CD8-positive, alpha-beta memory T cell (primary cell): ENCODE measurements at places on chromosomes 1 and 21.

- H3K4me3 ChIP-seq: no peak overlapping the region
- no peaks in the 10 kb centered on the region for H3K36me3 ChIP-seq
- H3K4me1 ChIP-seq: no peaks in the 10 kb centered on the region
- H3K27me3 ChIP-seq: no peaks in the 10 kb centered on the region
- DNase-seq: no peak
These were observed 383.3 kb upstream of the PROX1 start for GRCh38 chr1:213604477-213604876.

- no peaks in the 10 kb centered on the region for H3K27me3 ChIP-seq
- H3K27ac ChIP-seq: peak overlapping the region; percentile 10
- peaks cover 66% of the 10 kb centered on the region for H3K4me1 ChIP-seq
- no peak for DNase-seq
- H3K36me3 ChIP-seq: no peaks in the 10 kb centered on the region
These were observed 198.6 kb upstream of the EDN2 start for GRCh38 chr1:41682845-41683625.

DNA sequence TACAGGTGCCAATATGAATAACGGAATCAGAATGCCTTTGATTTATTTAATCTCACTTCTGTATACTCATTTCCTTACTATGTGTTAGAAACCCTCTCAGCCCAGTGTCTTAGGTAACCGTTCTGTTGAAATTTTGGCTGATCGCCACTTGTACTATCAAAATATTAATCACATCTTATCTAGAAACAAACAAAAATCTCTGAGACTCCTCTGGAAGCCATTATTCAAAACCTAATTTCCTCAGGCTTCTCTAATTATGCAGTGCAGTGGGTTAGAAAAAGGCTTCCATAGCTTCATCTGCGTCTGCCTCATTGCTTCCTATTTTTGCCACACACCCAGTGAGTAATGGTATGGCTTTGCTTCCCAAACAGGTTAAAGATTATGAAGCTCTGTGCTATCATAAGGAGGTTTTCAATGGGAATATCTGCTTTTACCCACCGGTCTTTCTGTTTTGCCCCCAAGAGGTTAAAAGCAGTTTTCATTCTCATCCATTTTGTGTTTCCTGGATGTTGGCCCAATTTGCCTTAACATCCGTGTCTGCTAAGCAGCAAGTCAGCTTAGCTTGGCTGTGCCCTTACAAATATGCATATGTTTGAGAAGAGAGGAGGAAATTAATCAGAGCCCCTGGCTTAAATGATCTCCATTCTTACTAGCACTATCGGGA lies 129.6 kb downstream of the RYR2 start:
- no peak overlapping the region for H3K27ac ChIP-seq
- H3K36me3 ChIP-seq: no peaks in the 10 kb centered on the region
- H3K27me3 ChIP-seq: no peaks in the 10 kb centered on the region
- H3K4me1 ChIP-seq: no peaks in the 10 kb centered on the region

- no peaks in the 10 kb centered on the region for H3K27me3 ChIP-seq
- no peak for DNase-seq
- no peak overlapping the region for H3K4me3 ChIP-seq
- peaks cover 7% of the 10 kb centered on the region for H3K4me1 ChIP-seq
- H3K36me3 ChIP-seq: no peaks in the 10 kb centered on the region
These were observed 305.9 kb upstream of the USP25 start for GRCh38 chr21:15423676-15424445.

DNA sequence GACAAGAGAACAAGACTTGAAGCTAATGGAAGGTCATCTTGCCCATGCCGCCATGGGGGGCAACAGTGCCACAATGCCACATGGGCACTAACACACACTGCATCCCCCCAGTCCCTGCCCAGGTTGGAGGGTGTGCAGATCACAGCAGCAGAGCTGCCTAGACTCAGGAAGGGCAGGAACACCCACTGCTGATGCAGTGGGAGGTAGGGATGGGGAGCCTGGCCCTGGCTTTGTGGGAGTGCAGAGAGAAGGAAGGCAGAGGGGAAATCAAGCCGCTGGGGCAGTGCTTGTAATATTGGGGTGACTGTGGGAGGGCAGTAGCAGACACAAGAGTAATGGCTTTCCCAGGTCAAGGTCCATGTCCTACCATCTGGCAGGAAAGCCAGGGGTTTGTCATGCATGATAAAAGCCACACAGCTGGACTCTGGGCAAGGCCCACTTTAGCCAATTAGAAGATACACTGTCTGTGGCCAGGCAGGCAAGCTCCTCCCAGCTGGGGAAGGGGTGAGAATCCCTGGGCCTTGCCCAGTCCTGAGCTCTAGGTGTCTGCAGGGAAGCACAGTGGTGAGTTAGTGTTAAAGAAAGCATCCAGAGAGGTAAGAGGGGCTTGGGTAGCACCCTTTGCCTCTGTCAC lies 25.4 kb upstream of the MEF2D start:
- no peaks in the 10 kb centered on the region for H3K36me3 ChIP-seq
- H3K27me3 ChIP-seq: no peaks in the 10 kb centered on the region
- H3K4me3 ChIP-seq: no peak overlapping the region
- no peak for DNase-seq
- H3K4me1 ChIP-seq: peaks cover 31% of the 10 kb centered on the region
- no peak overlapping the region for H3K27ac ChIP-seq

DNA sequence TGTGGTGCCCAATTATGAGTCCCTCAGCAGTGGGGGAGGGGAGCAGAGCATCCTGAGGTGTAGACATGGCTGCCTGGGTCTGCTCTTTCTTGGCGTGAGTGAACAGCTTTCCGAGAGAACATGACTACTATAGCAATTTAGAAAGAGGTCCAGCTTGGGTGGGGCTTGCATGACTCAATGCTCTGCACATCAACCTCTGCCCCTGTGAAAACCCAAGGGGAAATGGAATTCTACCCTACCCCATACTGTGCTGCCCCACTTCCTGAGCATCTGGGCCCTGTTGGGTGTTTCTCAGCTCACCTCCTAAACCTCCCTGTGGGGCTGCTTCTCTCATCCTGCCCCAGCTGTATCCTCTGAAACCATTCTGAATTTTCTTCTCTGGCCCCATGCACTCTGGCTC lies 8.2 kb upstream of the AZIN2 start:
- H3K4me3 ChIP-seq: no peak overlapping the region
- H3K4me1 ChIP-seq: no peaks in the 10 kb centered on the region
- H3K27me3 ChIP-seq: no peaks in the 10 kb centered on the region
- no peaks in the 10 kb centered on the region for H3K36me3 ChIP-seq
- no peak for DNase-seq

DNA sequence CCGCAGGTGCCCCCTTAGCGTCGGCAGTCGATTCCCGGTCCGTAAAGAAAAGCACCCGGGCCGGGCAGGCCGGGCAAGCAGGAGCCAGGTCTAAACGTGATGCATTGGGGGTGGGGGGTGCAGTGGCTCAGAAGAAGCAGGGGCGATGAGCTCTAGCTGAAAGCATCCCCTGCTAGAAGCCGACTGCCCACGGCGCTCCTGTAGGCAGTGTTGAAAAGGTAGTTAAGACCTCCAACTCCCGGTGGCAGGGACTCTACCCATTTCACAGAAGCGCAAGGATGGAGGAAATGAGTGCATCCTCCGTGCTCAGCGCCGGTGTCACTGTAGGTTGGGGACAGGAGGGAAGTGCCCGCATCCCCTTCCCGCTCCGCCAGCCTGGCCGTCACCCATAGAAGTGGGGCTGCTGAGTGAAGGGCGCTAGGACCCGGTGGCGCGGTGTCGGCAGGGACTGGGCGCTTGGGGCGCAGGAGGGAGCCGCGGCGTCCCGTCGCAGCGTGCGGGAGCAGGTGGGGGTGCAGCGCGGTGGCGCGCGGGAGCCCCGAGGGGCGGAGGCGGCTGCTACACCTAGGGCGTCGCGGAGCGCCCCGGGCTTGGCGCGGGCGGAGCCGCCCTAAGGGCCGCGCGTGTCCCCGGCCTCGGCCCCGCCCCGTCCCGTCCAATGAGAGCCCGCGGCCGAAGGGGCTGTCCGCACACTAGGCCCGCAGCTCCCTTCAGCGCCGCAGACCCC lies at the start of gene WNT2B:
TSS of gene WNT2B (plus strand) at position 688 of the 727 bp plus-strand sequence. CDS start 298 bp downstream, outside the sequence.
- DNase-seq: peak; percentile 43
- H3K27me3 ChIP-seq: peaks cover 30% of the 10 kb centered on the region
- H3K4me1 ChIP-seq: peaks cover 11% of the 10 kb centered on the region
- H3K36me3 ChIP-seq: no peaks in the 10 kb centered on the region
- peak within 1 kb of the TSS; percentile 78 for H3K4me3 ChIP-seq
- peak within 1 kb of the TSS; percentile 22 for H3K27ac ChIP-seq

DNA sequence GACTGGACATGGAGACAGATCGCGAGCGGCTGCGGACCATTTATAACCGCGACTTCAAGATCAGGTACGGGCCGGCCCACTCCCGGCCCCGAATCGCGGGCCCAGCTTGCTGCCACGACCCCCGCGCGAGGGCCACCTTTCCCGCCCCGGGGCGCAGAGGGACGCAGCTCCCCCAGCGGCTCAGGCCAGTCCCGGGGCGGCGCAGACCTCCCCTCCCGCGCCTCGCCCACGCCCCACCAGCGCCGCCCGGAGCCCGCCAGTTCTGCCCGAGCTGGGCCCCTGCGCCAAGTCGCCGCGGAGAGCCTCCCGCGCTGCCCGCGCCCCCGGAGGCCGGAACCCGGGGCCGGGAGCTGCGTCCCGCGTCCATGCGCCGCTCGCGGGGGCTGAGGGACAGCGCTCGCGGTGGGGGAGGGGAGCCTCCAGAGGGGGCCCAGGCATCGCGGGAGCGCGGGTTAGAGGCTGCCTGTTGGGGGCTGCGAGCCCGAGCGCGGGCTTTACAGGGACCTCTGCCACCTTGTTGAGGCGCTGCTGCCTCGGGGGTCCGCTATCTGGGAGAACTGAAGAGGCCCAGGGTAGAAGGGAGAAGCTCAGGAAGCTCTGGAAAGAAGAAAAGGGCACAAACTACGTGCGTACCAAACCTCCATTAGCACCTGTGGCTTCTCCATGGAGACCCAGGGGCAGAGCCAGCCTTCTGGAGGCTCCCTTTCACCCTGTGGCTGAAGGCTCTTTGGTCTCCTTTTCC lies 698 bp downstream of the MOV10 start:
- peak overlapping the region; percentile 81 for H3K27ac ChIP-seq
- peak overlapping the region; percentile 79 for H3K4me3 ChIP-seq

DNA sequence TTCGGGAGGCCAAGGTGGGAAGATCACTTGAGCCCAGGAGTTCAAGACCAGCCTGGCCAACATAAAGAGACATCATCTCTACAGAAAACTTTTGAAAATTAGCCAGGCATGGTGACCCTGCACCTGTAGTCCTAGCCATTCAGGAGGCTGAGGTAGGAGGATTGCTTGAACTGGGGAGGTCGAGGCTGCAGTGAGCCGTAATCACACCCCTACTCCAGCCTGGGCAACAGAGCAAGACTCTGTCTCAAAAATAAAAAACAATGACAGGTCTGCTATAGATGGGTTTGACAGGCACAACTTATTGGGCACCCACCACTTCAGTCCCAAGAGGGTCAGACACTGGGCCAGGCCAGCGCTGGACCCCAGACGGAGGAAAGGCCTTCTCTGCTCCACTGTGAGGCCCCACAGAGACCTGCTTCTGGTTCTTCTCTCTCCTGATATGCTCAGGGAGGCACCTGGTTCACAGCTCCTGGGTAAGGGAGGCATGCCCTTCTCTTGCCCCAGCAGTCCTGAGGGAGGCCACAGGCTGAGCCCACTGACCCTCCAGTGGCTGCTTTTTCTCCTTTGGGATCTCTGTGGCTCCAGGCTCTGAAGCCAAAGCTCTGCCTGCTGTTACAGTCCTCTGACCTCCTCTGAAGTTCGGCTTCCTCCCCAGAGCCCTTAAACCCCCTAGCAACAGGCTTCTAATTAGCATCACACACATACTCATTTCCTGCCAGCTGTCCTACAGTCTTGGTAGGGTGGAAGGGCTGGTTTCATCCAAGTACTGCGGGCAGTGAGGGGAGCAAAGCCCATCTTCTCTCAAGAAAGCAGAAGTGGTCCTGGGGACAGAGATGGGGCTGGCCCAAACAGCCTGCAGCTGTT lies 14.4 kb downstream of the S100A16 start:
- no peak overlapping the region for H3K27ac ChIP-seq
- no peak for DNase-seq
- H3K4me1 ChIP-seq: no peaks in the 10 kb centered on the region
- no peak overlapping the region for H3K4me3 ChIP-seq
- no peaks in the 10 kb centered on the region for H3K27me3 ChIP-seq

DNA sequence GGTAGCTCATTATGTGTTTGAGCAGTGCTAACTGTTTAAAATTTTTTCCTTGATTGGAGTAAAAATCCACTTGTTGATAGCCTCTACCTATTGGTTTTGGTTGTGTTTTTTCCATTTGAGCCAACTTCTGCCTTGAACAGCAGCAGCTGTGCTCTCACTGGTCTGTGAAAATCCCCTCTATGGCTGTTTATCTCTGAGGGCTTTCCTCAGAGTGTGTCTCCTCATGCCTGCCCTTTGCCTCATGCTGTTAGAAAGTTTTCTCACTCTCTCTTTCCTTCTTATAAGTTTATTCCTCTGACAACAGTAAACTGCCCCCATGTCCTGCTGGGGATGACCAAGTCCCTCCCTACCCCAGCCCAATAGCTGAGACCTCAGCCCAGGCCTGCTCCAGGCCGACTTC lies 14.1 kb downstream of the REG4 start:
- H3K4me1 ChIP-seq: no peaks in the 10 kb centered on the region
- no peak for DNase-seq
- no peaks in the 10 kb centered on the region for H3K27me3 ChIP-seq
- no peaks in the 10 kb centered on the region for H3K36me3 ChIP-seq
- no peak overlapping the region for H3K27ac ChIP-seq

- no peaks in the 10 kb centered on the region for H3K27me3 ChIP-seq
These were observed 62.7 kb downstream of the PLPP3 start for GRCh38 chr1:56516539-56517252.

GRCh38 chr1:247576514-247576913 lies 11.6 kb upstream of the OR2G2 start:
- H3K4me3 ChIP-seq: no peak overlapping the region
- no peak for DNase-seq
- H3K36me3 ChIP-seq: no peaks in the 10 kb centered on the region
- H3K4me1 ChIP-seq: no peaks in the 10 kb centered on the region
- no peak overlapping the region for H3K27ac ChIP-seq

GRCh38 chr1:198024782-198025181 lies 107.6 kb downstream of the LHX9 start:
- no peaks in the 10 kb centered on the region for H3K36me3 ChIP-seq
- no peak overlapping the region for H3K4me3 ChIP-seq
- H3K27me3 ChIP-seq: no peaks in the 10 kb centered on the region
- no peaks in the 10 kb centered on the region for H3K4me1 ChIP-seq

GRCh38 chr1:226566760-226567159 lies 18.2 kb downstream of the STUM start:
- no peaks in the 10 kb centered on the region for H3K4me1 ChIP-seq
- no peak overlapping the region for H3K27ac ChIP-seq
- no peak for DNase-seq
- no peak overlapping the region for H3K4me3 ChIP-seq
